GOT3 (cell line): ENCODE measurements at places on chromosomes 16 and 17.

DNA sequence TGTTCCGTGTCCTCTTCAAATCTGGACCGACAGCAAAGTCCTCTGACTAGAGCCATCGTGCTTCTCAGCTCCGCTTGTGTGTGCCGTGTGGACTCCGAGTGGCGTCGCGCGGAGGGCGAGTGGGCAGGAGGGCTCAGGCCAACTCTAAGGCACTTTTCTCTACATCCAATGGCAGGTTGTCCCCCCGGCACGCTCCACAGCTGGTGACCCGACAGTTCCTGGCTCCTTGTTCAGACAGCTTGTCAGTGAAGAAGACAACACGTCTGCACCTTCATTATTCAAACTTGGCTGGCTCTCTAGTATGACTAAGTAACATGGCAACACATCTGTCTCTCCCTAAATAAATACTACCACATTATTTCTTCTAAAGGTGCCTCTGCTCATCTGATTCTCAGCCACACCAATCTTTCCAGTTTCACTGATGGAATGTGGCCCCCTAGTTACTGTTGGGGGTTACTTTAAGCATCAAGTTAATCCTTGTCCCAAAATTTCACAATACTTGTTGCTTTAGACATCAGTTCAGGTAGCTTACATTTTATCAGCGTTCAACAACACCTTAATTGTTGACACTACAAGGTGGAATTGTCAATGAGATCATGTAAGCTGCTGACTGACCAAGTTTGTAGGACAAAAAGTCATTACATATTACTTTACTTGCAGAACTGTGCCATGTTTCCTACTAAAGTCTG lies 15.4 kb downstream of the COG1 start:
- DNase-seq = no peak

GRCh38 chr17:19010729-19011505 lies 6.4 kb upstream of the FAM83G start:
- DNase-seq = no peak

DNA sequence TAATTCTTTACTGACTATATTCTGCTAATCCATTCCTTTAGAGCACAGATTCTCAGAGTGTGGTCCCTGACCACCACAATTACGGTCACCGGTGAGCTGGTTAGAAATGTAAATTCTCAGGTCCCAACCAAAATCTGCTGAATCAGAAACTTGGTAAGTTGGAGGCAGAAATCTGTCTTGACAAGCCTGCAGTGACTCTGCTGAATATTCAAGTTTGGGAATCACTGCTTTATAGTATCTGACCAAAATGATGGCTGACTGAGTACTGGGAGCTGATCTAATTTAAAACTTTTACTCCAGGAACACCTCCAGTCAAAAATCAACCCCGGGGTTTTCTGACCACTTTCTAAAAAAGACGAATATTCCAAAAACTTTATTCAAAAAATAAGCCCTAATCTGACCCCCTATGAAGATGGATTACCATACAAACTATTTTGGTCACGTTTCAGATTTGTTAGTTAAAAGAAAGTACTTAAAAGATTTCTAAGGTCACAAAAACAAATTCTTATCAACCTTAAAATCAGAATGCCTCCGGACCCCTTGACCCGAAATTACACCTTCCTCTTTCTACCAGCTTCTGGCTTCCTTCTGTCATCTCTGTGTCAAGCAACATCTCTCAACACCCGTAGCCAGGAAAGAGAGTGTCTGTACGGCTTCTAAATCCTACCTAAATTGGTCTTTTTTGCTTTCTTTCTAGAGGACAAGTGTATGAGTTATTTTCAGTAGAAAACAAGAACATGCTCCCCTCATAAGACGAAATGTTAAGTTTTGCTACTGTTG lies 38.6 kb downstream of the CREBBP start:
- no peak for DNase-seq

DNA sequence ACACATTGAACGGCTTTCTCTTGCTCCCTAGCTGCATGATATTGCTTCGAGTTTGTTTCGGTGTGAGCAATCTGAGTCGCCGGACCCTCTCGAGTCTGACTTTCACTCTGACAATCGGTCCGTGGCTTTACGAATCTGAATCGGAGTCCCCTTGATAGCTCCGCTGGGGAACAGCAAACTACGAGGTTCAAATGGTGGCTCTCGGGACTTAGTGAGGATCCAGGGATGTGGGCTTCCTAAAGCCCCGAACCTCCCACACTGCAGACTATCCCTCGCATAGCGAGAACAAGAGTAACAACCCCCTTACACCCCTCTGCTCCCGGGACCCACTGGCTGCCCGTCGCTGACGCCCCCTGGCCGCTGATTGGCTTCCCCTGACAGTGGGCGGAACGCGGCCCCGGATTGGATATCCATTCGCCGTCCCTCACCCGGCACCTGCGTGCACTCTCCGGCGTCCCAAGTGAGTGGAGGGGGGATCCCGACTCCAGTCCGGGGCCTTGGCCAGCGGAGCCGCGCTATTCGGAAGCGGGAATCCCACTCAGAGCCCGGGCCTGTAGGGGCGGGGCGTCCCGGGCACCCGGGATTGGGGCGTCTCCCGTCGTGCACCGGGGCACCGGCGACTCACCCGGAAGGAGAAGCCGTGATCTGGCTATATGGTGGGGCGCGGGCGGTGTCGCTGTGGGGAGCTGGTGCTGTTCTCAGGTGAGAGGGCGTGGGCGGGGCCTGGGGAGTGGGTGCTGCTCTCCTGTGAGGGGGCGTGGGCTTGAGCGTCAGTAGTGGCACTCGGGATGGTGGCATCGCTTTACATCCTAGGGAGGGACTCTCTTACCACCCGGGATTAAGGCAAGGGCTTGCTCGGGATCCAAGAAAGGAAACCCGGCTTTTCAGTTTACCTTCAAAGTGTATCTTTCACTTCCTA lies at the start of gene SNX11:
SNX11 (plus strand) TSS at position 630 of the 919 bp plus-strand sequence. CDS start 4,278 bp downstream, outside the sequence.
- peak; percentile 71 for DNase-seq

GRCh38 chr17:21304091-21304490 lies 19.6 kb downstream of the MAP2K3 start:
- DNase-seq = no peak

DNA sequence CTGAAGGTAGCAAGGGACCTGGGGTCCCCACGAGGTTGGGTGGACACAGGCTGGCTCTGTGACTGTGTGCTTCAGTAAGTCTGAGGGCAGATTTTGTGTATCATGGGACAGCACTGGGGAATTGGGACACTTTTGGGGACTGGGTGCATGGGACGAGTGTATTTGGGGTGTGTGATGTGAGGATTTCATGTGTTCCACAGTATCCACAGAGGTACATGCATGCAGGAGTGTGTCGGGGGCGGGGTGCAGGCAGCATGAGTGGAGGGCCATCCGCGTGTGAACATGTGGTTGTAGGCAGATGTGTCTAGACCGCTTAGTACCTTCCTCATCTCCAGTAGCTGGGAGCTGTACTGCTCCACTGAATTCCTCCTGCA lies 1.1 kb upstream of the DLX3 start:
- no peak for DNase-seq

- DNase-seq = no peak
Observed at GRCh38 chr17:7729816-7730215, 12.3 kb downstream of the DNAH2 start.

GRCh38 chr17:80668375-80669148 lies 123.9 kb downstream of the RPTOR start:
- DNase-seq = no peak

- DNase-seq = no peak
Observed at GRCh38 chr16:84616515-84616914, 1.4 kb downstream of the COTL1 start.

- no peak for DNase-seq
Observed at GRCh38 chr16:52191531-52192134, 355.3 kb downstream of the TOX3 start.
